ENCODE measurements at places on chromosomes 7 and 10.

GRCh38 chr7:66769833-66770512 is 29.4 kb downstream of the RABGEF1 start:
- no peaks in the 10 kb centered on the region for H3K36me3 ChIP-seq
- H3K4me1 ChIP-seq: no peaks in the 10 kb centered on the region
- no peak for DNase-seq
- H3K27me3 ChIP-seq: no peaks in the 10 kb centered on the region
- H3K4me3 ChIP-seq: no peak overlapping the region

DNA sequence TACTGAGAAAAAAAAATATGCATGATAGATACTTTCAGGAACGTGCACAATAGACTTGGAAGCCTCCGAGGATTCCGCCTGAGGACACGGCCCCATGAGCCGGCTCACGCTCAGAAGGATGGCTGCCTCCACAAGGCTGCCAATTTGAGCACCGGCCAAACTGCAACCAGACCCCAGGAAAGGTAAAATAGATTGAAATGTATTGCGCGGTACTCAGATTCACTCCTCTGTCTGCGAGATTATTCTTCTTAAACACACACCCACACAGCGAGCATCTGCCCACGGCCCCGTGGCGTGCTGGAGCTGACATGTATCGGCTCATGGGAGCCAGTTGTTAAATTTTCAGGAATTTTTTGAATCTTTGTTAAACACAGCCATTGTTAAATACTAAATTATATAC is 653.2 kb upstream of the MKI67 start:
- no peaks in the 10 kb centered on the region for H3K4me1 ChIP-seq
- H3K4me3 ChIP-seq: no peak overlapping the region
- H3K27me3 ChIP-seq: no peaks in the 10 kb centered on the region
- no peak overlapping the region for H3K27ac ChIP-seq
- no peak for DNase-seq

DNA sequence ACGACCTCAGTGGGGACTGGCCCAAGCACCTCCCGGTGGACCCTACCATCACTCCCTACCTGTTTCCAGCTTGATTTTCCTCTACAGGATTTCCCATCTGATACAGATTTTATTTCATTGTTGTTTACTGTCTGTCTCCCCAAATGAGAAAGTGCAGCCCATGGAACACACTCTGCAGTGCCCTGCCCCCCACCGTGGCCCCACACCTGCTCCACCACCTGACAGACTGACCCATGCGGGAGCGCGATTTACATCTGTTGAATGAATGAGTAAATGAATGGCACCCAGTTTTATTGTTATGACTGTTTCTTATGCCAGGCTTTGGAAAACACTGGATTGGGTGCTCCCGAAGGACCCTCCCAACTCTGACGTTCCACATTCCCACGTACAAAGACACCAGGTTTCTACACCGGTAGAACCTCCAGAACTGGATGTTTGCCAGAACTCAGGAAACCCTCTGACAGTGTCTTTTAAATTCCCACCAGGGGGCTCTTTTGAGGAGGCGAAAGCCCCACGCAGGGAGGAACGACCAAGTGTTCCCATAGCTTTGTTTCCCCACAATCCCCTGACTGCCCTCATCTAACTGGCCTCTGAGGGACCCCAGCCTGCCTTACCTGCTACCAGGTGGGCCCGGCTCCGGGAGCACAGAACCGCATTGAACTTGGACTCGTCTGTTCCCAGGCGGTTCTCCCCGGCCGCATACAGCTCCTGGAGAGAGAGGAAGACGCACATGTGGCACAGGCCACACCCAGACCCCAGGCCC is 29.0 kb downstream of the PLAC9 start:
- H3K4me3 ChIP-seq: no peak overlapping the region
- no peaks in the 10 kb centered on the region for H3K36me3 ChIP-seq
- H3K27me3 ChIP-seq: no peaks in the 10 kb centered on the region
- H3K4me1 ChIP-seq: peaks cover 10% of the 10 kb centered on the region
- H3K27ac ChIP-seq: no peak overlapping the region
- no peak for DNase-seq

GRCh38 chr7:83156006-83156405 is 6.7 kb downstream of the PCLO start:
- no peaks in the 10 kb centered on the region for H3K4me1 ChIP-seq
- no peak overlapping the region for H3K4me3 ChIP-seq
- no peak for DNase-seq
- no peak overlapping the region for H3K27ac ChIP-seq
- H3K27me3 ChIP-seq: no peaks in the 10 kb centered on the region

DNA sequence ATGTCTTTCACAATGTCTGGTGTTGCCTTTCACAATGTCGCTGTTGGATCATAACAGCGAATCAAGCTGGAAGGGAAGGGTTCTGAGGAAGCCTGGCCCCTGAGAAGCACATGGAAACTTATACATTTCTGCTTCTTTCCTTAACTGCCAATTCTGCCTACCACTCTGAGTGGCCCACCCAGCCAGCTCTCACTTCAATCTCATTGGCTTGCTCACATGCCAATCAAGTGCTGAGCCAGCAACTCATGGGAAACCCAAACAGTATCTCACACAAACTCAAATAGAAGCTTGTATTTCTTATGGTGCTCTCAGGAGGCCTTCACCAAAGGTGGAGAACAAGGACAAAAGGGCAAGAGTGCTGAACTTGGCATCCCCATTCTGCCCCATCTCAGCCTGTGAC is 117.4 kb upstream of the GPR26 start:
- no peaks in the 10 kb centered on the region for H3K36me3 ChIP-seq
- H3K27me3 ChIP-seq: no peaks in the 10 kb centered on the region
- DNase-seq: no peak
- no peaks in the 10 kb centered on the region for H3K4me1 ChIP-seq
- no peak overlapping the region for H3K27ac ChIP-seq
- H3K4me3 ChIP-seq: no peak overlapping the region

GRCh38 chr10:103783681-103784080 is 71.7 kb downstream of the SH3PXD2A start:
- H3K36me3 ChIP-seq: no peaks in the 10 kb centered on the region
- no peak overlapping the region for H3K27ac ChIP-seq
- H3K4me3 ChIP-seq: no peak overlapping the region
- H3K27me3 ChIP-seq: no peaks in the 10 kb centered on the region

GRCh38 chr7:130822642-130823041 is 88.6 kb upstream of the KLF14 start:
- H3K36me3 ChIP-seq: no peaks in the 10 kb centered on the region
- DNase-seq: no peak
- H3K27me3 ChIP-seq: no peaks in the 10 kb centered on the region
- H3K4me1 ChIP-seq: no peaks in the 10 kb centered on the region

GRCh38 chr10:51244748-51245490 is 170.6 kb downstream of the PRKG1 start:
- H3K36me3 ChIP-seq: no peaks in the 10 kb centered on the region
- H3K27me3 ChIP-seq: no peaks in the 10 kb centered on the region
- no peak overlapping the region for H3K27ac ChIP-seq
- H3K4me1 ChIP-seq: no peaks in the 10 kb centered on the region
- DNase-seq: no peak

DNA sequence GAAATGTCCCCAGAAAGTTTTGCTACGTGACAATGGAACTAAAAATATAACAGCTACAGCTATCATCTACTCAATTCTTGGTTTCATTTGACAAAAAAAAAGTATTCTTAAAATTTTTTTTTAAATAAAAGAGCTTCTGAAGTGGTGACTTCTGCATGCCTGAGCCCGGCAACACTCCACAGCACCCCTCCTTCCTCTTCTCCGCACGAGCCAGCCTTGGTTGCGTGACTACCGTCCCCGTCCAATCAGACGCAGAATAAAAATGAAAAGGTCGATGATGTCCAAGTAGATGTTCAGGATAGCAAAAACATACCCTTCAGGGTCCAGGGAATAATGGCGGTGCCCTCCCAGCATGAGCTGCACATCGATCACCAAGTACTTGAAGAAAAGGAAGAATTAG is 34.5 kb upstream of the GATAD1 start:
- no peaks in the 10 kb centered on the region for H3K36me3 ChIP-seq
- no peaks in the 10 kb centered on the region for H3K4me1 ChIP-seq
- no peak for DNase-seq
- no peaks in the 10 kb centered on the region for H3K27me3 ChIP-seq
- no peak overlapping the region for H3K27ac ChIP-seq
- H3K4me3 ChIP-seq: no peak overlapping the region

- H3K4me1 ChIP-seq: no peaks in the 10 kb centered on the region
- no peak overlapping the region for H3K4me3 ChIP-seq
- H3K27me3 ChIP-seq: no peaks in the 10 kb centered on the region
Observed at GRCh38 chr10:3467052-3467951, 294.7 kb upstream of the PITRM1 start.

DNA sequence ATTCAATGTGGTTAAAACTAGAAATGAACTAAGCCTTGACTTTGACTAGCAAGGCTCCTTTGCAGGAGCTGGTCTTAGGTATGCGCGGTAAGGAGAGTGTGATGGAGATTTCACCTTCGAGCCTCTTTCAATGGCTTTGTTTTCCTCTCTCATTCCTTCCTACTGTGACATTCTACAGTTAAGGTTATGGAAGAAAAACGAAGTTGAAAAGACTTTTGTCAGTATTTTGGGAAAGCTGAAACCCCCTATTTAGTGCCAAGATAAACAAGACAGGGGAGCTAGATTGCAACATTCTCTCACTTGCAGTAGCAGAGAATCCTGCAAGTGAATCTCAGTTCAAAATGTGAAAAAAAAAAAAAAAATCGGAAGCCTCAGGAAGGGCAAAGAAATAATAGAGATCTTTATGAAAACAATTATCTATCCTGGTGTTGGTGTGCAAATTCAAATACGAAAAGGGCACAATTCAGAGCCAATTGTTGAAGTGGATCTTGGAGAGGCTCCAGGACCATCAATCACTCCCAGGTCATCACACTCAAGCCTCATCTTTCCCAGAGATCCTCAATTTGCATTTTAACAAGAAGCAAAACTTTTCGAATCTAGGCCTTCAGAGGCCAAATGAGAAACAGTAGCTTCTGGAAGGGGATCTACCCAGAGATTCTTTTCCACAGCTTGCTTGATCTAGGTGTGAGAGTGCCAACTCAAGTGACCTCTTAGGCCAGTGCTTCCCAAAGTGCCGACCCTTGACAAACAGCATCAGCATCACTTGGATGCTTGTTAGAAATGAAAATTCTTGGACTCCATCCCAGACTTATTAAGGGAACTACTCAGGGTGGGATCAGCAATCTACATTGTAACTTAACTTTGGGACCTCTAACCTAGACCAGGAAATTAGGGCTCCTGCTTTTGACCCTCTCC is 163.8 kb downstream of the INHBA start:
- H3K4me3 ChIP-seq: no peak overlapping the region
- DNase-seq: no peak
- no peaks in the 10 kb centered on the region for H3K27me3 ChIP-seq

GRCh38 chr10:129703287-129704137 is 236.5 kb downstream of the MGMT start:
- no peaks in the 10 kb centered on the region for H3K36me3 ChIP-seq
- DNase-seq: no peak
- H3K4me3 ChIP-seq: no peak overlapping the region
- H3K27me3 ChIP-seq: no peaks in the 10 kb centered on the region
- H3K4me1 ChIP-seq: no peaks in the 10 kb centered on the region

DNA sequence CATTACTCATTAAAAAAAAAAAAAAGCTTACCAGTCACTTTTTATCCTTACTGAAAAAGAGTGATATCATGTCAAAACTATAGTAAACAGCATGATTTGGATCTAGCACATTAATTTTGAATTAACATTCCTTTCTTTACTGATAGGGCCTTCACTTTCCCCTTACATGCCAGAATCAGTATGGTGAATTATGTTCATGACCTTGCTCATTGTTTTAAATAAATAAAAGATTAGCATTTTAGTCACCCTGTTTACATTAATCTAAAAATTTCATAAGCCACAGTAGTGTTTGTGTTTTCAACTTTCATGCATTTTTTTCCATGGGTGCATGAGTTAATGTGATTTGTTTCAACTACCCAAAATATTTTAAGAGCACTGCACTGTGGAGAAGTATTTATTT is 160.8 kb downstream of the TFEC start:
- no peaks in the 10 kb centered on the region for H3K36me3 ChIP-seq
- no peak for DNase-seq
- no peaks in the 10 kb centered on the region for H3K27me3 ChIP-seq
- no peaks in the 10 kb centered on the region for H3K4me1 ChIP-seq
- no peak overlapping the region for H3K27ac ChIP-seq

DNA sequence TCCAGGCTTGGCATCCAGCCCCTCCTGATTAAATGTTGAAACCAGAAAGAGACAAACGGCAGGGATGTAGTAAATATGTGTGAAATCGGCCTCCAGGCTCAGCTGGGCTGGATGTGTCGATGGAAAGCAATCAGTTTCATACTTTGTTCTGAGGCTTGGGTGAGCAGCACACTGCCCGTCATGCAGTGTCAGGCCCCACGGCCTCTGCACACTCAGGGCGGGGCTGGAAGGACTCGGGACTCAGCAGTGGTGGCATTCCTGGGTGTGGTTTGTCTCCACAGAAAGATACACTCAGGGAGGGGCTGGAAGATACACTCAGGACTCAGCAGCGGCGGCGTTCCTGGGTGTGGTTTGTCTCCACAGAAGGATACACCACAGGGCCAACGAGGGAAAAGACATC is 22.0 kb downstream of the ADGRA1 start:
- H3K36me3 ChIP-seq: no peaks in the 10 kb centered on the region
- no peaks in the 10 kb centered on the region for H3K27me3 ChIP-seq
- H3K4me1 ChIP-seq: no peaks in the 10 kb centered on the region

DNA sequence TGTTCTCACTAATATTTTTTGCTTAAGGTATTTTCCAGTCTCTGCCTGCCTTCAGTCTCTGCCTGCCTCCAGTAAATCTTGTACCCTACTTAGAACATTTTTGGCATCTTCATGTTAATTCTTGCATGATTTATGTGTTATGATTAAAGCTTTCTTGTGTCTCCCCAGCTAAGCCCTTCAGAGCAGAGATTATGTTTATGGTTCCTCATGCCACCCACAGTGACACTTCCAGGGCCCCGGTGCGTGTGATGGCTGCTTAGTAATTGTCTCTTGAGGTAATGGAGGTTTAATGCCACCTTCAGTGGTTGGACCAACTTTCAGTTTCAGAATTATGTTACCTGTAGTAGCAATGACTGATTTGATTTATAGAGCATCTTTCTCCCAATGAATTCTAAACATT is 70.6 kb upstream of the MET start:
- no peaks in the 10 kb centered on the region for H3K36me3 ChIP-seq
- H3K27me3 ChIP-seq: no peaks in the 10 kb centered on the region
- DNase-seq: no peak
- no peaks in the 10 kb centered on the region for H3K4me1 ChIP-seq

Data from Peyer's patch (tissue), 4 donors.